ENCODE measurements at places on chromosomes 3 and 15.

GRCh38 chr3:42439261-42440115 lies 29.1 kb upstream of the LYZL4 start:
- DNase-seq = no peak

DNA sequence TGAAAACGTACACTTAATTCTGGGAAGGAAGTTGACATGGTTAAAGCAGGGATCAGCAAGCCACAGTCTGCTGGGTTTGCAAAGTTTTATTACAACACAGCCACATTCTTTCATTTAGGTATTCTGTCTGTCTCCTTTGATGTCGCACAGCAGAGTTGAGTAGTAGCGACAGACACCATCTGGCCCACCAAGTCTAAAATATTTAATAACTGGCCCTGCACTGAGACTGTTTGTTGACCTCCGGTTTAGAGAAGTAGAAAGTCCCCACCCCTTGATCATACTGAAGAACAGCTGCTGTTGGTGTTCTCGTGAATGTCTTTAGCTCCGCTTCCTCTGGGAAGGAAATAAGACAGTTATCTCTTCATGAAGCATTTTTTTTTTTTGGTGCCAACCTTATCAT lies 66.2 kb downstream of the MCTP2 start:
- DNase-seq = no peak

- DNase-seq = no peak
Measured at GRCh38 chr3:169477790-169478189, 185.7 kb downstream of the MECOM start.

GRCh38 chr3:64170270-64170669 lies 55.0 kb downstream of the PRICKLE2 start:
- no peak for DNase-seq
